NT2/D1 (cell line): ENCODE measurements at places on chromosomes 2 and 18.
A peak's percentile ranks its signal among the peaks of the same experiment; 100 is the strongest.

GRCh38 chr2:144054911-144055310 lies 465.0 kb downstream of the ZEB2 start:
- DNase-seq, result no peak

- no peak for DNase-seq
These were observed 2.0 kb upstream of the MCFD2 start for GRCh38 chr2:46917628-46918027.

DNA sequence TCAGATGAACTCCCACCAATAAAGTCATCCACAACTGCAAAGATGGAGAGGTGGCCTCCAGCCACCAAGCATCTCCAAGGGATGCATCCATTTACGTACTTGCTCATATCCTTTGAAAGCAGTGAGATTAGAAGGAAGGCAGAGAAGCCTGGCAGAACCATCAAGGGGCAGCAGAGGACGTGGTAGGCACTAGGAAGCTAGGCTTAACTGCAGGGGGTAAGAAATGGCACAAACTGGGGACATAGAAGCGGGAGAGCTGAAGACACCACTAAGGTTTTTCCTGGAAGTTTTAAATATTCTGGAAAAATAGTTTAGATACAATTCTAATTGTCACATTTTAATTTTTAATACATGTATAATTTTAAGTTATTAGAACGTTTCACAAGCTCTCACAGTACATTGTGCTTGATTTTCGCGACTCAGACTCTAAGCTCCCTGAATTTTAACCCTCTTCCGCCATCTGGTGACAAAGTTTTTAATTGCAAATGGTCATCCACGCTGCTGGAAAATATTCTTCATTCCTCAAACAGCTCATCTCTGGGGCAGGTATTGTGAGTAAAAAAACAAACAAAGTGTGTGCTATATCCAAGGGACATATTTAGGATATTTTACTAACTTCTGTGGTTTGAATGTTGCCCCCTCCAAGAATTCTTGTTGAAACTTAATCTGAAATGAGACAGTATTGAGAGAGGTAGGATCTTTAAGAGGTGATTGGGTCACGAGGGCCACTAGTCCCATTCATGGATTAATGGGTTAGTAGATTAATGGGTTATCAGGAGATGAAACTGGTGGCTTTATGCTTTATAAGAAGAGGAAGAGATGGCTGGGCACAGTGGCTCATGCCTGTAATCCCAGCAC lies 1.6 kb upstream of the PSTPIP2 start:
- DNase-seq, result no peak

DNA sequence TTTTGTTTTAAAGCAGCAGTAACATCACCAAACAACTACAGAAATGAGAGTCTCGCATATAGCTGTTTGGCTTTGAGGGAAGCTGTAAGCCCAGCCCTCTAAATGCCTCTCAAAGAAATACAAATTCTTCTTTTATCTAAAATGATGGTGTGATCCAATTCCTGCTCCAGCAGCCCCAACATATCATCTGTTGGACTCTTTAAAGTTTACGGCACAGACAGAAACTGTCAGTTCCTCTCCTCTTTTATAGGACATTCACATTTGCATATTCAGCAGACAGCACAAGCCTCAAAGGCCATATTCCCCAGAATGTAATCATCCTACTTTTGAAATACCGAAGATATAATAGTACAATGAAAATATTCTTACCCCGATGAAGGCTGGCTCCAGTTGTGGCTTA lies 216.9 kb upstream of the REV1 start:
- no peak for DNase-seq

DNA sequence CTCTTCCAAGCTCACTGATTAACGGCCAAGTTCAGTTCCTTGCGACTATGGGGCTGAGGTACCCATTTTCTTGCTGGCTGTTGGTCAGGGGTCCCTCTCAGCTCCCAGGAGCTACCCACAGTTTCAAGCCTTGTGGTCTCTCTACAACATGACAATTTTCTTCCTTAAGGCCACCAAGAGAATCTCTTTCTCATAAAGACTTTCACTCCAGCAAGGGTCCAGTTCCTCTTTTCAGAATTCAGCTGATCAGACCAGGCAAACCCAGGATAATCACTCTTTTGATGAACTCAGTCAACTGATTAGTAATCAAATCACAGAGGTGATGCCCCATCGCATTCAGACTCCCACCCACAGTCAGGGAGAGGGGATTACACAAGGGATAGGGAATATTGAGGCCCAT lies 129.7 kb downstream of the IRS1 start:
- no peak for DNase-seq

DNA sequence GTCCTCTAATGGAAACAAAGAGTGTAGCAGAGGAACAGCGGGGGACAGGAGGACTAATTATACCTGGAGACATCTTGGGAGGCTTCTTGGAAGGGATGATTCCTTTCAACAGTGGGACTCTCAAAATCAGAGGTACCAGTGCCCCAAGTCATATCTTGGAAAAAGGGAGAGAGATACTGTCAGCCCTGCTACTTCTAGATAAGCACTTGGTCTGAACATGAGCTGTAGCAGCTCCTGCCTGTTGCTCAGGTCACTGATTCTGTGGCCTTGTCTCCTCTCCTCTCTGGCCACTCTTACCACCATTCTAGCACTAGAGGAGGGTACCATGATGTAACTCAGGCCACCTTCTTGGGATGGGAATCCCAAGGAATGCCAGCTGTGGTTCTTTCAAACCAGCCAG lies 54.5 kb downstream of the MFSD6 start:
- DNase-seq, result no peak

GRCh38 chr2:149076863-149077412 lies 38.4 kb downstream of the LYPD6B start:
- peak; percentile 47 for DNase-seq

DNA sequence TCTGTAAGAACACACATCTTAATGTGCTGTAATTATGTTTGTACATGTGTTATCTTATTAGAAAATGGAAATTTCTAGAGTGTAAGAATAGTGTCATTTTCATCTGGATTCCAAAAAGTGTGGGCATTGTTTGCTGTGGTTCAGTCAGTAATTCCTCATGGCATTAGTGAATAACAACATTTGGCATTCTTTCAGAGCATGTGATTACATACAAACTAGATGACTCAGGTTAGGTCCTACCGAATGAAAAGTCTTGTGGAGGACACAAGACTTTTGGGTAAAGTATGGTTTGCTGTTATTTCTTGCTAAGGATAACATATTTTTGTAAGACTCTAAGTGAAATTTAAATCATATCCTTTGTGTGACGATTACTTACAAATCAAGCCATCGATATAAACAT lies 593.1 kb upstream of the NRXN1 start:
- no peak for DNase-seq

DNA sequence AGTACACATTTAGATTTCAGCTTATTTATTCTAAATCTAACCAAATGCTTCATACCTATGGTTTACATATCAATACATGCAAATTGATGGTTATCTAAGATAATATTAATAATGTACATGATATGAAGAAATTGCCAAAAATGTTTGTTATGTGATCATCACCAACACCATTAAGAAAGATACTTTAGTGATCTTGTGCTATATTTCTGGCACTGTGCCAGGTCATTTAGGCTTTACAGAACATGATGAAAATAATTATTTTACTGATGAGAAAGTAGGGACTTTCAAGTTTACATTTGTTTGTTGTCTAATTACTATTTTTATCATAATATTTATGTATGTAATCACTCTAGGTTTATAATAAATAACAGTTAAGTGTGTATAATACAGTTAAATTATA lies 158.3 kb downstream of the GULP1 start:
- DNase-seq, result no peak

GRCh38 chr2:233075966-233076339 lies 15.8 kb downstream of the INPP5D start:
- DNase-seq, result no peak

GRCh38 chr2:236195726-236196125 lies 27.5 kb upstream of the GBX2 start:
- DNase-seq, result no peak

GRCh38 chr2:63073994-63074393 lies 23.4 kb downstream of the OTX1 start:
- no peak for DNase-seq

DNA sequence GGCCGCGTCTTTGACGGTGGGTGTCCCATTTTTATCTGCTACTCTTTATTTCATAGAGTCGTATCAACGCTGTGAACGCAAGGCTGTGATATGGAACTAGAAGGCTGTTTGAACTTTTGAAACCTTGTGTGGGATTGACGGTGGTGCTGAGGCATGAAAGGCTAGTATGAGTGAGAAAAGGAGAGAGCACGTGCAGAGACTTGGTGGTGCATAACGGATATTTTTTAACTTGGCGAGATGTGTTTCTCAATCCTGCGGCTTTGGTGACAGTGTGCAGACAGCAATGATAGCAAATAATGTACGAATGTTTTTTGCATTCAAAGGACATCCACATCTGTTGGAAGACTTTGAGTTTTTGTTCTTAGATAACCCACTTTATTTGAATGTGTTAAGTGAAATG lies 6.2 kb downstream of the HES6 start:
- DNase-seq, result no peak

- no peak for DNase-seq
These were observed 18.0 kb downstream of the SPEG start for GRCh38 chr2:219452361-219453317.
